Choroid plexus epithelial cell (primary cell): ENCODE measurements at places on chromosomes 13 and 19.

GRCh38 chr13:21672796-21673538, 2.1 kb downstream of the FGF9 start:
- no peak for DNase-seq

DNA sequence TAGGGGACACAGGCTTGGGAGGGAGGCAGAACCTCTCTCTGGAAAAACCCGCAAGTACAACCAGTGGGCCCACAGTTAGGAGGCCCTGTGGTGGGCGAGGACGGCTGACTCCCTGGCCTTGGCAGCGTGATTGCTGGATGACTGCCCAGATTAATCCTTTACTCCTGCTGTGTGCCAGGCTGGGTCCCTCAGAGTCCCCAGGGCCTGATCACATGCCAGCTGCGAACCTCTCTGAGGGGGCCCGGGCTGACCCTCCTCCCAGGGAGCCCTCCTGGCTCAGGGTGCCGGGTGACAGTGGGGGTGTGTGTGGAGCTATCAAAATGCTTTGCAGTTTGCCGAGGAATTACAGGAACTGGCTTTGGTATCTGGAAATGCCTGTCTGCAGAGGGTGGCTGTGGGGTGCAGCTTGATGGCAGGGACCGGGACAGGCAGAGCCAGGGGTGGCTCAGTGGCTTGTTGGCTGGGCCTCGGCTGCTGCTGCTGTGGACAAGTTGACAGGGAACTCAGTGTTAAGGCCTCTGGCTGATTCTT, 48.9 kb downstream of the DNM2 start:
- peak; percentile 38 for DNase-seq

GRCh38 chr13:76975863-76976262, 16.0 kb upstream of the CLN5 start:
- no peak for DNase-seq

DNA sequence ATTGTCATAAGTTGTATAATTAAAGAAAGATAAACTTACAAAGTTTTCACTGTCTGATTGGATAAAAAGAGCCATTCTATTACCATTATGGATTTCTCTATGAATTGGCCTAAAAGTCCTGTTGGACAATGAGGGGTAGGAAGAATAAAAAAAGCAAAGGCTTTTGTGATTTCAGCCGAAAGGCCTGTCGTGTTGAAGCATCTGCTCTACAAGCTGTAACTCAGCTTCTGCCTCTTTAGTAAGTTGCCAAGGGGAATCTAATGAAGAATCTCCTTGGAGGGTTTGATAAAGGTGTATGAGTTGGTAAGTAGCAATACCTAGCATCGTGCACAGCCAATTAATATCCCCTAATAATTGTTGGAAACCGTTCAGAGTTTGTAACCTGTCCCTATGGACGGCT, 25.2 kb upstream of the ERVV-1 start:
- DNase-seq, result no peak

DNA sequence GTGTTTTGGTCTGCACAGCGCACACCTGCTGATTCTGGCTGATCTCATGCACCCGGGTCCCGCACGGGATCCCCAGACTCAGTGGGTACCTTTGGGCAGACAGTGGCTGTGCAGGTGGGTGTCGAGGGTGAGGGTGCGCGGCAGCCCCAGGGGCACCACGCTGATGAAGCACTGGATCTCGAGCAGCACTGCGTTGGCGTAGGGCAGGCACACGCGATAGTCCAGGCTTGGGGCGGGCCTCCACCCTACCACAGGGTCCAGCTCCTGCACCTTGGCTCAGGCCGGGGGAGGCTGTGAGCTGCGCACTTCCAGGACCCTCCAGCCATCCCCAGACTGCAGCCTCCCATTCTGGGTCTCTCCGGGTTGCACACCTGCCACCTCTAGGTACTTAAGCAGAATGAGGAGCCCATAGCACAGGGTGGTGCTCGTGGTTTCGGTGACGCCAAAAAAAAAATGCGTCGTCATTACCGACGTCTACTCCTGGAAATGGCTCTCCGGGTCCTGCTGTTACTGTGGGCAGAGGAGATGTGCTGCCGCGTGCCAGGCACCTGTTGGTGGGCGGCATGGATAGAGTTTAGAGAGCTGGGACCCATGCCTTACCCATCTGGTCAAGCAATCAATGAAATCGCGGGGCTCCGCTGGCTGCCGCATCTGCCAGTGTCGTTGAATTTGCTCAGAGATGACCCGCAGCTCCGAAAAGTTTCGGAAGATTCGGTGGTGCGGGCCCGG, 10.5 kb downstream of the EGLN2 start:
- DNase-seq, result no peak

DNA sequence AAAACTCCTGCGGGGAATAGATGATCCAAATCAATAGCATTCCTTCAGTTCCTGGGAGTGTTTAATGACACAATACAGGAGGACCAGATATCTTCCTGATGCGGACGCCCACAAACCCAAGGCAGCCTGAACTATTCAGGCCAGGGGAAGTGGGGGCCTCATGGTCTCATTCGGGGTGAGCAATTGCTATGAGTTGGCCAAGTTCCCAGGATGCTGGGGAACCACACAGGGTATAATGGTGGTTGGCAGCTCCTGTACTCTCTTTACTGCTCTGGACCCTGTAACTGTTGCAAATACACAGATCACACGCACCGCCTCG, 401.2 kb downstream of the IRS2 start:
- DNase-seq, result peak; percentile 60
